ENCODE measurements at places on chromosomes 11 and 22.

DNA sequence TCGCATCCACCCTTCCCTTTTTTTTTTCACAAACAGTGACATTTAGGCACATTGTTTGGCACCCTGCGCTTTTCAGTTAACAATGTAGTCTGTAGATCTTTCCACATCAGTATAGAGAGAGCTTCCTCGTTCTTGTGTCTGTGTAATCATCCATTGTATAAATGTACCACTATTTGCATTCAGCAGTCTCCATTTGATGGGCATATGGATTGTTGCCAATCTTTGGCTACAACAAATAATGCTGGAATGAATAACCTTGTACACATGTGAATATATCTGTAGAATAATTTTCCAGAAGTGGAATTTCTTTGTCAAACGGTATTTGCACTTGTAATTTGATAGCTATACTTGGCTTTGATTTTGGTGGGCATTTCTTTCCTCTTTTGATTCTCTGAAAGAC is 17.1 kb downstream of the MPEG1 start:
- no peak for DNase-seq

- DNase-seq, result no peak
Measured at GRCh38 chr22:35128637-35129036, 62.7 kb downstream of the ISX start.

GRCh38 chr11:34212566-34212965 is 107.1 kb downstream of the NAT10 start:
- DNase-seq, result no peak

DNA sequence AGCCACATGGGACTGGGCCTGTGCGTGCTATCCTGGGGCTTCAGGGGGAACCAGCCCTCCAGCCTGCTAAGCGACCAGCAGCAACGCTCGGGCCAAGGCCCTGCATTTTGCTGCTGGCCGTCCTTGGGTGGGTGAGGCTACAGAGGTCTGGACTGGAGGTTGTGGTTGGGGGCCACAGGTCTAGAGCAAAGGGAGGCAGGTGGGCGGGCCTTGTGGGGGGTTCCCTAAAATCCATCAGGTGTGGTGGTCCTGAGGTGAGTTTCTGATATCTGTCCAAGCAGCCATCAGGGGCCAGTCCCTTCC is 34.7 kb downstream of the PPM1F start:
- no peak for DNase-seq

DNA sequence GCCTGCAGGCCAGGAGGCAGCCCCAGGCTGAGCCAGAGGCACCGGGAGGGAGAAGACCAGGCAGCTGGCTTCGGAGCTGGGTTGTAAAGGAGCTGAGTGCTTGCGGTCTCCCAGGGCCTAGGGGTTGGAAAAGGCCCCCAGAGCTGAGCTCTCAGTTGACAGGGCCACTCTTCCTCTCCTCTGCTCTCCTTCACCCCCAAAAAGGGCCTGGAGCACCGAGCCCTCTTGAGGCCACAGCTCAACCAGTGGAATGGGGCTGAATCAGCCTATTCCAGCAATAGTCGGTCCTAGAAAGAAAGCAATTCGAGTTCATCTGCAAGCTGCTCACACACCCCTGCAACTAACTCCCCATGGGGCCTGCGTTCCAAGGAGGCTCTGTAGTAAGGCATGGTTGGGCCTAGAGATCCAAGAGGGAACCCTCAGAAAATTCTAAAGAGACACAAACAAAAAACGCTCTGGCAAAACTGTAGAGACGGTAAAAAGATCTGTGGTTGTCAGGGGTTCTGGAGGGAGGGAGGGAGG is 205.0 kb downstream of the BUD13 start:
- DNase-seq, result no peak

GRCh38 chr11:28504555-28505110 is 396.4 kb downstream of the METTL15 start:
- no peak for DNase-seq

- DNase-seq, result no peak
Measured at GRCh38 chr11:47488111-47488510, 39.2 kb upstream of the RAPSN start.

GRCh38 chr22:43861529-43861928 is 784 bp downstream of the SULT4A1 start:
- DNase-seq, result no peak

DNA sequence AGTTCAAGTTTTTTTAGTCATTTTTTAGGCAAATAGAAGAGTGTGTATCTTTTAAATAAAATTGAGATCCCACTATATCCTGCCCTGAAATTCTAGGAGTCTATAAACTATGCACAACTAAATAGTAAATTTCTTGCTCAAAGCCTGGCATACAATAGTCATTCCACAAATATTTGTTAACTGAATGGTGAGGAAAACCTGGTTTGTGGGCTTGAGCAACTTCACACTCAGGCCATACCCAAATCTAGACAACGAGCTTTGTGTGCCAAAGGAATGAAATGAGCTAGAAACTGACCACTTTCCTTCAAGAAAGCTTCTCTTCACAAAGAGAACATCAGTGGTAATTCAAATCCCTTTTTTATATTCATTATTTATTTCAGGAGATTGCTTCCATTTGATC is 39.6 kb upstream of the AMOTL1 start:
- no peak for DNase-seq

- no peak for DNase-seq
Measured at GRCh38 chr22:40746428-40747220, 67.3 kb downstream of the MCHR1 start.

GRCh38 chr11:69239641-69240040 is 54.3 kb upstream of the MYEOV start:
- no peak for DNase-seq

- DNase-seq, result no peak
Measured at GRCh38 chr11:72828692-72829101, 14.5 kb downstream of the ATG16L2 start.

- DNase-seq, result no peak
Measured at GRCh38 chr11:67492069-67492727, 9.4 kb downstream of the AIP start.

GRCh38 chr11:105177658-105178057 is 38.1 kb upstream of the CARD18 start:
- no peak for DNase-seq

DNA sequence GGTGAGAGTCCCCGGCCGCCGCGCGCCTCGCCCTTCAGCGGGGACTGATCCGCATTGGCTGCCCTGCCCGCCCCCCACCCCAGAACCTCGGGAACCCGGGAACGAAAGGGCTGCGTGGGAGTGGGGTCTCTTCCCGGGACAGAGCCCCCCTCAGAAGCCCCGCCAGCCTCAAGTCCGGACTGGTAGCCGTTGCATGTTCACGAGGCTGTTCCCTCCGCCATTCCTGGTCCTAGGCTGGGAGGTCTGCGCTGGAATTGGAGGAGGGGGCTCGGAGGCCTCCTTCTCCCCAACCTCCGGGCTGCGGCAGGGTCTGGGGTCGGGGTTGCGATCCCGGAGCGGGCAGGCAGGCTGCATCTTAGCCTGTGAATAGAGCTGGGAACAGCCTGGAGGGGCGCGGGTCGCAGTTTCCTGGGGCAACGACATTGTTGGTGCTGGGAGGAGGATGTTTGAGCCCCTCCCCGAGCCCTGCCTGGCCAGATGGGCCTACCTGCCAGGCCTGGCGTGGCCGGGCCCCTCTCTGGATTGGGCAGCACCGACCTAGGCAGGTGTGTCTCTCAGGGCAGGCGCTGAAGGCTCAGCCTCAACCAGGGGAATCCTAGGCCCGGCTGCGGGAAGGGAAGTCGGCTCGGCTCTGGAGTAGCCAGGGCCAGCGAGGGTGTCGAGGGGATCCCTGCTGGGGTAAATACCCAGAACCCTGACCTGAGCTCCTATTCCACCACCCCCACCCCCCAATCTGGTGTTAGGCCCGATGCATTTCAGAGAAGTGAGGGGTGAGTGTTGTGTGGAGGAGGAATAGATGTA is 670 bp downstream of the MAPK8IP1 start:
- no peak for DNase-seq

GRCh38 chr11:19241260-19242178 is 774 bp upstream of the E2F8 start:
- DNase-seq, result no peak

DNA sequence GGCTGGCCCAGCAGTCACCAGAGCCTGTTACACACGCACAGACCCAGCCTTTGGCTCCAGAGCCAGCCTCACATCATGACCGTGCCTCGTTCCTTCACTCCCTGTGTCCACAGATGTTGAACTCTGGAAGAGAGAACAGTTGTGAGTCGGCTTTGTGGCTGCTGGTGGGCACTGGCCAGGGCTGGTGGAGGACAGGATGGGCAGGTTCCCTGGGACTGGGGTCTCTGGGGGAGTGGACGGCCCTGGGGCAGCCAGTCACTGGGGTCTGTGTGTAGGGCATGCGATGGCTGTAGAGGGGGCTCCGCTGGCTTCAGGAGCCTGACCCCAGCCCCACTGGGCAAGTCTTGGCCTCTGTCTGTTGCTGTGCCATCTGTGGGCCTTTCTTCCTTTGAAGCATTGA is 1070.1 kb downstream of the BRD1 start:
- no peak for DNase-seq

GRCh38 chr11:62401811-62402210 is 17.0 kb upstream of the SCGB1A1 start:
- DNase-seq, result no peak

DNA sequence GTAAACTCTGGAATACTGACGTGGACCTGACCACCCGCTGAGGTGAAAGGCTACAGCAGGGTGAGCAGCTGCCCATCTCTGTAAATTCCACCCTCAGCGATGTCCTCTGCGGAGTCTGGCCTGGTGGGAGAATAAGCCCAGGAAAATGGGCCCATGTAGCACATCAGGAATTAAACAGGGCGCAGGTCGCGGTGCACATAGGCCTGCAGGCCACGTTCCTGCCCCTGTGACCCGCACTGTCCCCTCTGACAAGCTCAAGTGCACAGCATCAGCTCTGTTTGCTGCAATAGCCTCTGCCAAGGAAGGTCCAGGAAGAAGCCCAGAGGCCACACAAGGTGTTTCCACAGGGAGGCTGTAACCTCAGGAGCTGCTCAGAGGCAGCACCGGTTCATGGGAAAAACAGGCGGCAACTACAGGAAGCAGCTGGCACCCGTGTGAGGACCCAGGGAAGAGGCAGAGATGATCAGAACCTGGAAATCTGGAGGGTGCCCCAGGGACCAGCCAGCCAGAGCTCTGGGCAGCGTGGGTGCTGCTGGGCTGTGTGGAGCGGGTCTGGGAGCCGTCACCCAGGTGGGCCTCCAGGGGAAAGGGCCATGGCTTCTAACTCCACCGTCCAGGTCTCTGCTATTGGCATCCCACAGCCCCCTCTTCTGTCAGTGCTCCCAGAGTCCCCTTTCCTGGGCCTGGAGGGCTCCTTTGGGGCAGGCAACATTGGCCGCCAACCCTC is 808 bp upstream of the IFITM2 start:
- no peak for DNase-seq

GRCh38 chr11:74818283-74818946 is 69.8 kb downstream of the RNF169 start:
- no peak for DNase-seq

- DNase-seq, result no peak
Measured at GRCh38 chr11:86523738-86524619, 148.4 kb downstream of the ME3 start.

DNA sequence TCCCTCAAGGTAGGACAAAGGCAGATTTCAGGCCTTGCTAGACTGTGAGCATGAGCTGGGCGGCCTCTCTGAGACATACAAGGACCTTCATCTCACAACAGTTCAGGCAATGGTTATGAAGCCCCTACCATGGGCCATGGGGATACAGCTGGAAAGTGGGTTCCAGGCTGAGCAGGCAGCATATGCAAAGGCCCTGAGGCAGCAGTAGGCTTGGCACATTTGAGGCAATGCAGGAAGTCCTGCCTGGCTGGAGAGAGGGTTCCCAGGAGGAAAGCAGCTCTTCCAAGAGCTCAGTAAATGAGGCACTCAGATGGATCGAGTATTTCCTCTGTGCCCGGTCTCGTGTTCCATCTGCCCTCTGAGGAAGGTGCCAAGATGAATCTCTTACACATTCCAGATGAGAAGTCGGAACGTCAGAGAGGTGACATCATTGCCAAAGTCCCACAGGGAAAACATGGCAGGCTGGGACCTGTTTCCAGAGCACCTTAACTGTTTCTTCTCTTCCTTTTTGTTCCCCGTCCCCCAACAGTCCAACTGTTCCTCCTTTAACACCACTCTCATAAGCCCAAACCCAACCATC is 388.6 kb downstream of the MN1 start:
- DNase-seq, result no peak

DNA sequence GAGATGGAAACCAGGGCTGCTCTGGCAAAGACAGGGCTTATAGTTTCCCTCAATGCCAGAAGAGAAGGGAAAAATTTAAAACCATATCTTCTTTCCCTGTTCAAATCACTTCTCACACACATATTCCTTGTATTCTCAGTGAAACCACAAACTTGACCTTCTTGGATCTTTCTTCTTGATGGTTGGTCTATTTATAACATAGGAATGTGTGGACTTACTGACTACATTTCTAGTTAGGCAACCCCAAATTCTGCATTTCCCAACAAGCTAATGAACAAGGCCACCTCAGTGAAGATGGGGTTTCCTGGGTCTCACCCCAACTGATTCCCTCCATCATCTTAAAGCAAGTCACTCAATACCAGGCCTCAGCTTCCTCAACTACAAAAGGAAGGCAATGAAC is 3.8 kb upstream of the QSER1 start:
- DNase-seq, result no peak

- no peak for DNase-seq
Measured at GRCh38 chr22:26883393-26883792, 226.0 kb downstream of the MIAT start.

DNA sequence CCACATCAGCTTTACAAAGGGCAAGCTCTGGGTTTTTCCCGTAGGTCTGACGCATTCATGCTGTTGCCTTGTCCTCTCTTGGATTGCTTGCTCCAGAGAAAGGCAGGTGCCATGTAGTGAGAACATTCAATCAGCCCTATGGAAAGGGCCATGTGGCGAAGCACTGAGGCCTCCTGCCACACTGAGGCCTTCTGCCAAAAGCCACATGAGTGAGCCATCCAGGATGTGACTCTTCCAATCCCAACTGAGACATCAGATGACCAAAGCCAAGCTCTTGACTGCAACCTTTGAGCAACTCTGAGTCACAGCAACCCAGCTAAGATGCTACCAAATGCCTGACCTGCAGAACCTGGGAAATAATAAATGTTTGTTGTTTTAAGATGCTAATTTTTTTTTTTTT is 9.0 kb upstream of the PANX3 start:
- no peak for DNase-seq

DNA sequence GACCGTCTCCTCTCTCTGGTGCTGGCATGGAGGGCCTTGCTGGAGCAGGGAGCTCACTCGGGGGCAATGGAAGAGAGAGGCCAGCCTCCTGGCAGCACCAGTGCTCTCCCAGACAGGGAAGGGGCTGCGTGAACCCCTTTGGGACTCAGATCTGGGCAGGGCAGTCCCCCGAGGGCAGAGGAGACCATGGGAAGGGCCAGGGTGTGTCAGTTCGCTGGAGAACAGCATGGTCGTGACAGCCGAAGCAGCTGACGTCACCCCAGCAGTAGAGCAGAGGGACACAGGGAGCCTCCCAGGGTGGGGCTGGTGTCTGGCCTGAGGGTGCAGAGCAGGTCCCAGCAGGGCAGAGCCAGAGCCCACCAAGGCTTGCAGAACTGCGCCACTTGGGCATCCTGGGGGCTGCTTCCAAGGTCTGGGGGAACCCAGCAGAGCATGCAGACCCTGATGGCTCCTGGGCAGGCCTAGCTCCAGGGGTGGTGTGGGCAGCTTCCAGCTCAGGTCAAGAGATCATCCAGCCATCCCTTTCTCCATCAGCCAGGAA is 71.0 kb upstream of the KCNQ1OT1 start:
- no peak for DNase-seq

All from activated T-helper 1 cell treated with anti-CD3 and anti-CD28 coated beads, Interleukin-2, amount 50 U/mL, for 16 hours (primary cell).